ENCODE measurements at places on chromosomes 2 and 18. TPM values are rescaled to one million over a fixed set of nuclear protein-coding genes. Genes with fewer than 3 reads are reported as not detected.

The PAX8 gene
- total RNA-seq: not detected

The ACADL gene
- total RNA-seq: not detected

The RPRD1A gene
- total RNA-seq: 48.9 TPM

The DLX2 gene
- not detected for total RNA-seq

The EDAR gene
- not detected for total RNA-seq

The TRAPPC8 gene
- total RNA-seq: 39.9 TPM

The MOGAT1 gene
- total RNA-seq: not detected

The RNF103 gene
- 17.0 TPM for total RNA-seq

The LINC00305 gene
- total RNA-seq: not detected

The PAX3 gene
- 1.2 TPM for total RNA-seq

The GREB1 gene
- 0.09 TPM for total RNA-seq

The NDC80 gene
- 9.8 TPM for total RNA-seq
